ENCODE measurements at places on chromosomes 16 and 17. TPM values are rescaled to one million over a fixed set of nuclear protein-coding genes. Genes with fewer than 3 reads are reported as not detected.

Gene SLC52A1
- total RNA-seq = 1.5 TPM

DNA sequence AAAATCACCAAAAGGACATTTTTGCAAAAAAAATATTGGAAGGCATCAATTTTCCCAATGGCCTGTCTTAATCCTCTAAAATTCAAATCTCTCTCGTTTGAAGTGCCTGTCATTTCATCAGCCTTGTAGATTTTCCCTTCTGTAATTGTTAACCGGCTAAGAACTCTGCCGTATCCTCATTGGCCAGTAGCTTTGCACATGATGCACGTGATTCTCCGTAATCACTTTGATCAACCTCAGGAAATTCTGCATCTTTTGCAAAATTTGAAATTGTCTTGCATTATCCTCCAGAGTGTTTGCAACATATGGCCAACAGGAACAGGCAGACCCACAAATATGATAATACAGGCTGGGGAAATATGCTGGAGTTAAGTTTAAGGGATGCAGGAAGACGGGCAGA, 184.2 kb upstream of the RPL38 start:
- no peak for DNase-seq

Gene CDK5R1
- total RNA-seq = 6.9 TPM

Gene NPIPA2
- total RNA-seq = 8.2 TPM

Gene GLIS2
- total RNA-seq = 13.1 TPM

Gene EPOP
- 11.0 TPM for total RNA-seq

DNA sequence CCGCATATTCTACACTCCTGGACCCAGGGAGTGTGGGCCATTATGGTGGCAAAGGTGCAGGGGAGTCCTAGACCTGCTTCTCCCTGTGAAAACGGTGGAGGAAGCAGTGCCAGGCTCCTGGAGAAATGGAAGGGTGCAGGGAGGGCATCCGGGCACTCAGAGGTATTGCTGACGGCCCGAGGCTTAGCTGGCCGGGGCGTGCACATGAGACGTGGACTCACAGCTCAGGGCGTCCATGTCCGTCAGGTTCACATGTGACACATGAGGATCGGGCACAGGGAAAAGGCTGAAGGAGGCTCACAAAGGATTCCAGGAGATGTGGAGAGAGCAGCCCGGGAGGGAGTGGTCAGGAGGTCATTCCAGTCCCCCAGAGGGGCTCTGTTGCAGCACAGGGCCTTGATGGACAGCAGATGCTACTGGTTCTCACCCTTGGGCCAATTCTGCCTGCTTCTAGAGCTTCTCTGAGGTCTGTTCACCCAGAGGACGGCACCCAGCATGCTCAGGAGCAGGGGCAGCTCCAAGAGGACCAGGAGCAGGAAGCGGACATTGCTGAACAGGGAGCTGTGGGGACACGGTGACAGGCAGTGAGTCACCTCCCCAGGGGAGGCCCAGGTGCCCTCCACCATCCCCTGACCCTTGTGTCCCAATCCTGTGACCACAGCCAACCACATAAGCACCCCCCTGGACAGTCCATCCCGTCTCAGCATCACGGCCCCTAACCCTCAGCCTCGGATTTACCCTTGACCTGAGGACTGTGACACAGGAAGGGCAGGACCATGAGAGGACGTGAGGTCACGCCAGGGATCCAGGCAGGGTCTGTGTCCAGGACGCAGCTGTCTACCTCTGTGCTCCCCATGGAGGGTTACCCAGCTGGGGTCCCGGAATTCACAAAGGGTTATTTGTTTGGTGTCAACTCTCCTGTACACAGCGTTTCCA, 4.5 kb downstream of the CD300C start:
- no peak for DNase-seq

Gene FBXW10
- 0.22 TPM for total RNA-seq

DNA sequence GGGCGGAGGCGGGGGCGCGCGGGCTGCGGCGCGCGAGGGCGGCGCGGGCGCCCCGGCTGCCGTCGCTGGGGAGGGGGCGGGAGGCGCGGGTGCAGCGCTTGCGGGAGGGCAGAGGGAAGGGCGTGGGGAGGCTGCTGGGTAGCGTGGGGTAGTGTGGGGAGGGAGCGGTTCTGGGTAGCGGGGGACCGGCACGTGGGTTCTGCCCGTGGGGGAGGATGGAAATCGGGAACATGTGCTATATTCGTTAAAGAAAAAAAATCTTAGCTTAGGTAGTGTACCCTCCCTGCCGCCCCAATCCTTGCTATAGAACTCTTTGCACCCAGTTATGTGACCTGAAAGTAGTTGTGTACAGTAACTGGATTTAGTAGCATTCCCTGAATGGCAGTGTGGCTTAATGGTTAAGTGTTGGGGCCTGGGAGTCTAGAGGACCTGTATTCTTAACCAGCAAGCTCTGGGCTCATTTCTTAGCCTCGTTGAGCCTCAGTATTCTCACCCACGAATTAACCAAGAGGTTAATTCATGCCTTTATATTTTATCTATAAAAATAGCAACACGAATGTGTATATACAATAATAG, 646 bp downstream of the RABEP1 start:
- DNase-seq = no peak

Gene HOXB13
- not detected for total RNA-seq

- DNase-seq = no peak
Observed at GRCh38 chr16:3793161-3793576, 75.8 kb upstream of the TRAP1 start.

Gene HES7
- not detected for total RNA-seq

- DNase-seq = no peak
Observed at GRCh38 chr17:79983456-79983855, 52.2 kb downstream of the TBC1D16 start.

Gene NARF
- 75.4 TPM for total RNA-seq

Gene PRRT2
- 15.1 TPM for total RNA-seq

GRCh38 chr17:57406131-57406980, 150.0 kb downstream of the MSI2 start:
- DNase-seq = no peak

All from type B pancreatic cell (in vitro differentiated cells).